Tibial artery (tissue), 4 donors: ENCODE measurements at places on chromosomes 1 and 21.
A peak's percentile ranks its signal among the peaks of the same experiment; 100 is the strongest.

GRCh38 chr1:10287023-10287645 is 76.8 kb downstream of the KIF1B start:
- no peak for DNase-seq

DNA sequence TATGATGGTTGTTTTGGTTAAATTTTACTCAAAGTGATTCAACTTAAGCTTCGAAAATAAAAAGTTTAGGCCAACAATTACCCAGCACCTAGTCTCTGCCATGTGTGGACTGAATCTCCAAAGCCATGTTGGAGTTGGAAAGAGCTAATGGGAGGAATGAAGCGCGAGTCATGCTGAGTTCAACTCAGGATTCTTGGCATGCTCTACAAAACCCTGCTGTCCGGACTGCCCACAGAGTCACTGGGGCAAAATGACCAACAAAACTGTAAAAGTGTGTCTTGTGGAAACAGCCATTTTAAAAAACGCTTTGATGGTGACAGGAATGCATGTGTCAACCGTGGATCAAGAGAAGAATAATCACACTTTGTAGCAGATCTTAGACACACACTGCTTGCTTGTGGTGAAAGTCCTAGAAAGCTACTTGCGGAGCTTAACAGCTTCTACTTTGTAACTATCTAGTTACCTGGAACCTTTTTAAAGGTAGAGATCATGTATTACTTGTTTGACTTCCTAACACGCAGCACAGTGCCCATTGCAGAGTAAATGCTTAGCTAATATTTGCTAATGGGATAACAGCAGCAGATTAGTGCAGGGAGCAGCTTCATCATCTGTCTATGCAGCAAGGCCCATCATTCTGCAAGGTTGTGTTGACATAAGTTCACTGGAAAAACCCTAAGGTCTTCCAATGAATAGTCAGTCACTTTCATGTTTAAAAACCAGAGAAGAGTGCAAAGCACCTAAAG is 7.0 kb upstream of the GBP6 start:
- no peak for DNase-seq

DNA sequence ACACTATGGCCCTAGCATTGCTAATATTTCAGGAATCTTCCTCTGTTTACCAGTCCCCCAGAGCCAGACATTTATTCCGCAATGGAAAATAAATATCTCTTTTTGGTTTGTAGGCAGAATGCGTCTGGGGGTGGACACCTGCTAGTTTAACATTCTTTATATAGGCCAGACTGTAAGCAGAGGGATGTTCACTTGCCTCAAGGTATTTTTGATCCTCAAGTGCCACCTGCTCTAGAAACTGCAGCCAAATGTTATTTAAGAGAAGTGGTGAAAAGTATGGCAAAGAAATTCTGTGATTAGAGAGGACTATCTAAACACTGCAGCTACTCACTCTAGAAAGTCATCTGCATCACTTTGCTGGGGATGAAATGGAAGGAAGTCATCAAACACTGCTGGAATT is 164.7 kb downstream of the NEGR1 start:
- DNase-seq, result no peak

GRCh38 chr21:44764319-44765230 is 37.0 kb downstream of the UBE2G2 start:
- DNase-seq, result peak; percentile 63

- no peak for DNase-seq
Observed at GRCh38 chr1:241899210-241899609, 51.2 kb downstream of the EXO1 start.

DNA sequence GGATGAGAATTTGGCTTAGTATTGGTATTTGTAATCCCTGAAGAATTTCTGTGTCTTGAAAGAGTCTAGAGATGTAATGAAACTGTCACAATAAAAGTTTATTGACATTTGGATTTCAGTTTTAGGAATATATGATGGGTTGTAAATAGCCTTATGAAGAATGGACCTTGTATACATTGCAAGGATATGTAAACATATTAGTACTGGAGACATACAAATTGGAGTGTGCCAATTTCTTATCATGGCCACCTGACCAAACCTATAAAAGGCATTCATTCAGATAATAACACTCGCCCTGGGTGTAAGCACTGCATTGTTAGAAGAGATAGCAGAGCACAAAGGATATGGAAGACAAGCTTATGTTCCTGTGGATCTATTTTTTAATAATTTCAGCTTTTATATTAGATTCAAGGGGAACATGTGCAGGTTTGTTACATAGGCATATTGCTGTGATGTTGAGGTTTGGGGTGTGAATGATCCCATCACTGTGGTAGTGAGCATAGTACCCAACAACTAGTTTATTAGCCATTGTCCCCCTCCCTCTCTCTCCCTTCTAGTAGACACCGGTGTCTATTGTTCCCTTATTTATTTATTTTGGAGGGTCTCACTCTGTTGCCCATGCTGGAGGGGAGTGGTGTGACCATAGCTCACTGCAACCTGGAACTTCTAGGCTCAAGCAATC is 8.6 kb downstream of the S1PR1 start:
- DNase-seq, result no peak

DNA sequence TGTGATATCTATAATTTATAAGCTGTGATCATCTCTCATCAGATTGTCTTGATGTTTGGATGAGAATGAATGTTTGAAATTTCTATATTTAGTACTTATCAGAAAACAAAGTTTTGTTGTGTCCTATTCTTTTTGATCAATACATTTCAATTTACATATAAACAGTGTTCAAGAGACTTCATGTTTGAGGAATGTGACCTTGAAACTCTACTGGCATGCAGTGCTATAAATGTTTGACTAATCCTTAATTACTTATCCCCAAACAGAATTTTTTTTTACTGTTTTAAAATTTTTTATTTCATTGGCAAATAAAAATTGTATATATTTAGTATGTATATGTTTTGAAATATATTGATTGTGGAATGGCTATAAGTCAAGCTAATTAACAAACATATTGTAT is 1.5 kb upstream of the PRKAA2 start:
- no peak for DNase-seq

GRCh38 chr1:28301368-28302174 is 27.3 kb upstream of the MED18 start:
- no peak for DNase-seq

DNA sequence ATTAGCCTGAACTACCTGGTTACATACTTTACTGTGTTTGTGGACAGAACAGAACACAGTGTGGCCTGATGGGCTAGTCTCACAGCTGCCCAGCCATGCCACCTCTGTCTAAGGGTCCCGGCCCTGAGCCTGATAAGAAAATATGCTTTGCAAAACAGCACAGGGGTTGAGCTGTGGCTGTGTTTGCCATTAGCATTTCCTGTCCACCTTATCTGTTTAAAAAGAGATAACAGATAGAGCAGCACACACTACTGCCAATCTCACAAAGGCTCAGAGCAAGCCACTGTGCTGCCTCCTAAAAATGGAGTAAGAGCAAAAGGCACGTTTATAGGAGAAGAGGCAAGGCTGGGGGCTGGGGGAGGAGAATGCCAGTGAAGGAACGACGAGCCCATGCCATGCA is 95.0 kb downstream of the SUSD4 start:
- no peak for DNase-seq

GRCh38 chr21:37684547-37684946 is 231.7 kb downstream of the KCNJ6 start:
- no peak for DNase-seq

DNA sequence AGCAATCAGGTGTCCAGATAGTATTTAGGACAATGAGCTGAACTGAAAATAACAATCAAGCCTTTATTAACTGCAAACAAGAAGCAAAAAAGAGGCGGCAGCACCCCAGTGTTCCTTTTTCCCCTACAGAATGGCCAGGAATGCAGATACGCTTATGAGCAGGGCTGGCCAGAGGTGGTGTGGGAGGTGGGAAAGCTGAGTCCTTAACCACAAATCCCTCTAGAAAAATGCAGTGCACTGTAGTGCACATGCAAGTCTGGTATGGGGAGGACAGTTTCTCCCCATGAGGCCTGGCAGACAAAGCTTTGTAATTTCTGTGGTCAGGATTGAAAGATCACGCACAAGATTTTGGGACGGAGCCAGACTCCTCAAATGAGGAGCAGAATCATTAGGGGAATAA is 10.7 kb upstream of the IFNAR1 start:
- DNase-seq, result no peak

GRCh38 chr1:111596499-111596898 is 23.1 kb upstream of the RAP1A start:
- no peak for DNase-seq

GRCh38 chr1:200561856-200562214 is 58.7 kb downstream of the KIF14 start:
- DNase-seq, result no peak

GRCh38 chr1:219075121-219075879 is 98.4 kb upstream of the LYPLAL1 start:
- DNase-seq, result no peak

DNA sequence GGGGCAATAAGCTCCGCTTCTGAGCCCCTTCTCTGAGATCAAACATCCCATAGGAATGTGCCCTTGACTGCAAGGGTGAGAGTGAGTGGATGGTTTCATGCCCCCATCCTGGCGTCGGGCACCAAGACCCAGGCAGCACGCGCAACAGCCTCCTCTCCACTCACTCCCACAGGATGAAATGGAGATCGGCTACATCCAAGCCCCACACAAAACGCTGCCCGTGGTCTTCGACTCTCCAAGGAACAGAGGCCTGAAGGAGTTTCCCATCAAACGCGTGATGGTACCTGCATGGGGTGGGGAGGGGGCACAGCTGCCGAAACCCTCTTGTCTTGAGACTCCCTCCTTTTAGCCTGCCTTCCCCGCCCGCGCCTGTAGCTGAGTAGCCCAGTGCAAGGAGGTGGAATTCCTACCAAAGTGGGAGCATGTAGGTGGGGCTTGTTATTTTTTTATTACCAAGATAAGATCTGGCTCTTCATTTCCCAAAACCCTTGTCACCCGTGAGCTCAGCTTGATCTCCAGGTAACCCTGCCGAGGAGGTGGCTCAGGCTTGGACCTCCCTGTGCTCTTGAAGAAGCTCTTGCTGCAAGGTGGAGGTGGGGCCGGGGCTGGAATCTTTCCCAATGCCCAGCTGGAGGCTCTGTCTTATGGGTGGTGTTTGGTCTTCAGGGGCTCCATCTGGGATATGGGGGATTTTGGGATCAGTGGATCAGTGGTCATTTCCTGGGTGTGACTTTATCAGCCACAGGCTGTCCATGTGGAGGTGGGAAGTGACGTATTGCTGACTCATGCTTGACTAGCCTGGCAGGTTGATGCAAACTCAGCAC is 24.0 kb upstream of the PADI6 start:
- DNase-seq, result no peak

GRCh38 chr1:33420870-33421775 is 9.8 kb downstream of the PHC2 start:
- DNase-seq, result no peak

GRCh38 chr1:147236959-147237791 is 5.3 kb upstream of the CHD1L start:
- no peak for DNase-seq

DNA sequence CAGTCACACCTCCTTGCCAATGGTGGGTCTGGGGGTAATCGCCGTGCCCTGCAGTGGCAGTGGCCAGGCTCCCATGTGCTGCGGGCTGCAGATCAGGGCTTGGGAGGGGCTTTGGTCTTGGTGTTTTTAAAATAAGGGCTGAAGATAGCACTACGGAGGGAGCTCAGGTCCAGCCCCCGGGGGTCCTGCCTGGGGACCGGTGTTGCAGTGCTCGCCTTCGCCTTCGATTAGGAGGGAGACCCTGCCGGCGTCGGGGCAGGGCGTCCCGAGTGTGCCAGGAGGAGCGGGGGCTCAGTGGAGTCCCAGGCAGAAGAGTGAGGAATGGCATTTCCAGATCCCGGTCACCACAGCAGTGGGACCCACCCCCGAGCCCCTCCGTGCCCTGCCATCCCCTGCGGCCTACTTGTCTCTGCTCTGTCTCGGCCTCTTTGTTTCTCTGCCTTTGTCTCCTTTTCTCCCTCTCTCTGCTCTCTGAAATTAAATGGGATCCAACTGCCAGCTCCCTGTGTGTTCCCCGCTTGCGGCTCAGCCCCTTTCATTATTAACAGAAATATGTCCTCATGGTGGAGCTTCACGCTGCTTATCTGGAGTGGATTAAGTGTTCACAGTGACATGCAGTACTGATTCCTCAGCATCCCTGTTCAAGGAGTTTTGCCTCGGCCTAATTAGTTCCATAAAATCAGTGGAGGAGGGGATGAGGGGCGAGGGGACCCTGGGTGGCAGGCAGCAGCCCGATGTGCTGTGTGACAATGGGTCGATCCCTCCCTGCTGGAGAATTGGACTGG is 44.4 kb downstream of the DMRTB1 start:
- no peak for DNase-seq

GRCh38 chr1:149927563-149928400 is at the start of gene SF3B4:
Gene SF3B4 (minus strand): TSS chr1:149927803. CDS start chr1:149927759, 44 bp downstream.
- DNase-seq, result peak; percentile 97

- DNase-seq, result peak; percentile 40
Observed at GRCh38 chr1:200921571-200922110, 26.9 kb downstream of the INAVA start.

DNA sequence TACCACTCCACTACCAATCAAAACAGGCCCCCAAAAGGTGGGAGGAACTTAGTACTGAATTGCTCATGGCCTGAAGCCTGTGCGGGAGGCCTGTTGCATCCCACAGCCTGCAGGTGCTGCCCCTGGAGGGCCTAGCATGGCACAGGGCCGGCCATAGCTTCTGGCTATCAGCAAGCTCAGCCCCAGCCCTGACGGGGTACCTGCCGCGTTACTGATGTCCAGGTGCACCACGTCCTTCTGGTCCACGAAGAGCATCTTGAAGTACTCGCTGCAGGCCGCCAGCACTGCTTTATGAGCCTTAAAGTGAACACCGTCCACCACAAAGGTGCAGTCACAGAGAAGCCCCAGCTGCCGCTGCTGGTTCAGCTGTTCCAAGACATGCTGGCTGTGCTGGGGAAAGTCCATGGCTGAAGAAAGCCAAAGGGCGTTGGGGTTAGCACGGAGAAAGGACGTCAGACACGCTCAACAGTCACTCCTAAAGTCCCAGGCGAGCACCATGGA is 27.8 kb downstream of the ZBTB17 start:
- DNase-seq, result no peak

GRCh38 chr1:57492586-57493226 is 68.8 kb upstream of the DAB1 start:
- no peak for DNase-seq

GRCh38 chr1:25430073-25430966 is at the start of gene MACO1:
Gene MACO1 (plus strand): TSS chr1:25430897. CDS start chr1:25431099, 202 bp downstream.
- DNase-seq, result peak; percentile 95

GRCh38 chr1:89286549-89287180 is 14.0 kb upstream of the GBP5 start:
- no peak for DNase-seq

GRCh38 chr1:60066001-60066400 is 7.6 kb downstream of the C1orf87 start:
- no peak for DNase-seq

DNA sequence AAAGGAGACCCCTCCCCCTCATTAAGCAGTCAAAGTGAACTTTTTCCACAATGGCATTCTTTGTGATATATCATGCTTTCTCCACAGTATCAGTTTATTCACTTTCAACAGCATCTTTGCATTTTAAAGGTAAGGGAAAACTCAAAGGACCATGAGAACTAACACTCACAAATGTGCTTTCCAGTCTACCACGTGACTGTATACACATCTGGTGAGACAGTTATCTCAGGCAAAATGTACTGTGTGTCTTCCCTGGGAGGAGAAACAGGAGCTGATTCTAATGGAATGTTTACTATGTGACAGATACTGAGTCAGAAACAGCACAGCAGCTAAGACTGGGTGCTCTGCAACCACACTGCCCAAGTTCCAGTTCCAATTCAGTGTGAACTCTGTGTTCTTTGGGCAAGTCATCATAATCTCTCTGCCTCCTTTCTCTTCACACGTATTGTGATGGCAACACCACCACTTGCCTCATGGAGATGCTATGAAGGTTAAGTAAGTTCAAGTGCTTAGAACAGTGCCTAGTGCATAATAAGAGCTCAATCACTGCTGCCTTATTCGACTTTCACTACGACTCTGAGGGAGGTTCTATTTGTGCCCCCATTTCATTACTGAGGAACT is 79.0 kb downstream of the SLC45A1 start:
- peak; percentile 81 for DNase-seq
